Spleen (tissue), 13 donors: ENCODE measurements at places on chromosomes 1 and 21. TPM values are rescaled to one million over a fixed set of nuclear protein-coding genes. Genes with fewer than 3 reads are reported as not detected.
A peak's percentile ranks its signal among the peaks of the same experiment; 100 is the strongest.

The S100PBP gene
- total RNA-seq, result 44.1 TPM

The PCAT6 gene
- not detected for total RNA-seq

The RIPPLY3 gene
- total RNA-seq, result not detected

The LAMC2 gene
- total RNA-seq, result not detected

The VHLL gene
- total RNA-seq, result not detected

- H3K27me3 ChIP-seq, result peaks cover 26% of the 10 kb centered on the region
- no peaks in the 10 kb centered on the region for H3K36me3 ChIP-seq
- no peak overlapping the region for H3K27ac ChIP-seq
- peak; percentile 72 for DNase-seq
- H3K4me3 ChIP-seq, result no peak overlapping the region
- H3K4me1 ChIP-seq, result peaks cover 6% of the 10 kb centered on the region
These were observed 22.9 kb downstream of the PRXL2B start for GRCh38 chr1:2609319-2610035.

DNA sequence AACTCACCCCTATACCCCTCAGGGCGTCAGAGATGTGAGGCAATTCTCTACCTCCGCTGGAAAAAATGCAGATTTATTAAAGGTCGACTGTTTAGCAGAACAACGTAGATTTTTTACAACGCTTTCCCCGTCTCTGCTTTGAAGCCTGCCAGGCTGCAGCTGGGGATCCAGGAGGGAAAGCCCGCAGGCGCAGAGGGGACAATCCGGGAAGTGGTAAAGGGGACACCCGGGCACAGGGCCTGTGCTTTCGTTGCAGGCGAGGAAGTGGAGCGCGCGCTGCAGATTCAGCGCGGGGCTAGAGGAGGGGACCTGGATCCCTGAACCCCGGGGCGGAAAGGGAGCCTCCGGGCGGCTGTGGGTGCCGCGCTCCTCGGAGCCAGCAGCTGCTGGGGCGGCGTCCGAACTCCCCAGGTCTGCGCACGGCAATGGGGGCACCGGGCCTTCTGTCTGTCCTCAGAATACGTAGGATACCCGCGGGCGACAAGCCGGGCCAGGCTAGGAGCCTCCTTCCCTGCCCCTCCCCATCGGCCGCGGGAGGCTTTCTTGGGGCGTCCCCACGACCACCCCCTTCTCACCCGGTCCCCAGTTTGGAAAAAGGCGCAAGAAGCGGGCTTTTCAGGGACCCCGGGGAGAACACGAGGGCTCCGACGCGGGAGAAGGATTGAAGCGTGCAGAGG, 5.5 kb downstream of the SIM2 start:
- no peak overlapping the region for H3K4me3 ChIP-seq
- peaks cover 76% of the 10 kb centered on the region for H3K4me1 ChIP-seq
- H3K27me3 ChIP-seq, result peaks cover 100% of the 10 kb centered on the region
- no peak for DNase-seq
- H3K36me3 ChIP-seq, result no peaks in the 10 kb centered on the region
- H3K27ac ChIP-seq, result no peak overlapping the region
